NT2/D1 (cell line): ENCODE measurements at places on chromosomes 3 and 15.

GRCh38 chr15:56964182-56964581 lies 45.7 kb downstream of the TCF12 start:
- DNase-seq: no peak

GRCh38 chr15:92848852-92849598 lies 51.1 kb upstream of the CHD2 start:
- DNase-seq: no peak

- no peak for DNase-seq
Measured at GRCh38 chr3:7518026-7518425, 657.1 kb downstream of the GRM7 start.

DNA sequence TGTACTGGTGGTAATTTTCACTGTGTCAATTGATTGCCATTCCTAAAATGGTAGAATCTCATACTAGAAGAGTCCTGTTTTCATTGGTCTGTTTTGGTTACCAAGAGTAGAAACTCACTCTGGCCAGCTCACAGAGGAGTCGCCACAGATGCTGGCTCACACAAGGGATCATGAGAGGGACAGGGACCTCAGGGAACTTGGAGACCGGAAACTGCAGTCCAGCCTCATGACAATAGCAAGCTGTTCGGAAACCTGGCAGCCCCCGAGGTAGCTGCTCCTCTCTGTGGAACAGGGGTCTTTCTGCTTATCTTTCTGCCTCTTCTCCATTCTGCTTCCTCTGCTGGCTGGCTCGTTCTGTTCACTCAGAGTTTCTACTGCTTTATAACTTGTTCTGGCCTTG lies 192.9 kb downstream of the PLCL2 start:
- no peak for DNase-seq

DNA sequence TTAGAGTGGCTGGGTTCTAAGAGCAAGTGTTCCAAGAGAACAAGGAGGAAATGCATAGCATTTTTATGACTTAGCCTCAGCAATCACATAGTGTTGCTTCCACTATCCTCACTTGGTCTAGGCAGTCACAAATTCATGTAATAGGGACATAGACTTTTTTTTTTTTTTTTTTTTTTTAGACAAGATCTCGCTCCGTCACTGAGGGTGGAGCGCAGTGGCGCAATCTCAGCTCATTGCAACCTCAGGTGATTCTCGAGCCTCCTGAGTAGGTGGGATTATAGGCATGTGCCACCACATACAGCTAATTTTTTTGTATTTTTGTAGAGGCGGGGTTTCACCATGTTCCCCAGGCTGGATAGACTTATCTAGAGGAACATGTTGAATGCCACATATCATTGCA lies 4.7 kb upstream of the GNB4 start:
- DNase-seq: no peak

GRCh38 chr15:24955531-24955921 lies 739 bp downstream of the SNRPN start:
- DNase-seq: no peak

DNA sequence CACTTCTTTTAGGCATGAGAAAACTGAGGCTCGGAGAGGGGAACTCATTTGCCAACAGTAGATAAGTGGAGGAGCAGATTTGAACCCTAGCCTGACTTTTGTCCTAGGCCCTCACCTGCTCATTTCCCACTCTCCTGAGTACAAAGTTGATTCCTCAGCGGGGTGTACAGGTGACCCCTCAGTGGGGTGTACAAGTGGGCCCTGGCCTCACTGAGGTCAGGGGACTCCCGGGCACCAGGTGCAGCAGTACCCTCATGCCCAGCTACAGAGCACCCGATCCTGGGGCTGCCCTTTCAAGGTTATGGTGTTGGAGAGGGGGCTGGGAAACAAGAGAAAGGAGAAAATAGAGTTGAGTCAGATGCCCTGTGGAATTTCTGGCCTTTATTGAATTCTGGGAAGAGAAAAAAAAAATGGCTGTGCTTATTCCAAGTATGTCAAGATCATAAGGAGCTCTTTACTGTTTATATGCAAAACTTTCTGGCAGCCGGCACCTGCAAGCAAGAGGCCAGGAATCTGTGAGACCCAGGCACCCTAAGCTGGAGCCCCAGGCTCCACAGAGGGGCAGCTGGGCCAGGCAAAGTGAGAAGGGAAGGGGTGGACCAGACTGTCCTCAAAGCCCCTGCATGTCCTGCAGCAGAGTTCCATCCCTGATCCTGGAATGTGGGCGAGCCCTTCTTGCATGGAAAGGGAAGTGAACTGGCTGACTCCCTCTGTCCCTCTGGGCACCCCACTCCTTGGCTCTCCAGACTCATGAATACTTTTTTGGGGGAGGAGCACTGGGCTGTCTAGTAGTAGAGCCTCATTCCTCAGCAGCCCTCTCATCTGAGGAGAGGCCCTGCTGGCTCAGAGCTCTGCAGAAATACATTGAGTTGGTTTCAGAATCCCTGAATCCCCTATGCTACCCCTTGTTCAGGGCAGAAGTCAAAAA lies 43.1 kb downstream of the AMOTL2 start:
- DNase-seq: peak; percentile 50

- peak; percentile 43 for DNase-seq
Measured at GRCh38 chr3:135125171-135125801, 330.2 kb downstream of the EPHB1 start.

DNA sequence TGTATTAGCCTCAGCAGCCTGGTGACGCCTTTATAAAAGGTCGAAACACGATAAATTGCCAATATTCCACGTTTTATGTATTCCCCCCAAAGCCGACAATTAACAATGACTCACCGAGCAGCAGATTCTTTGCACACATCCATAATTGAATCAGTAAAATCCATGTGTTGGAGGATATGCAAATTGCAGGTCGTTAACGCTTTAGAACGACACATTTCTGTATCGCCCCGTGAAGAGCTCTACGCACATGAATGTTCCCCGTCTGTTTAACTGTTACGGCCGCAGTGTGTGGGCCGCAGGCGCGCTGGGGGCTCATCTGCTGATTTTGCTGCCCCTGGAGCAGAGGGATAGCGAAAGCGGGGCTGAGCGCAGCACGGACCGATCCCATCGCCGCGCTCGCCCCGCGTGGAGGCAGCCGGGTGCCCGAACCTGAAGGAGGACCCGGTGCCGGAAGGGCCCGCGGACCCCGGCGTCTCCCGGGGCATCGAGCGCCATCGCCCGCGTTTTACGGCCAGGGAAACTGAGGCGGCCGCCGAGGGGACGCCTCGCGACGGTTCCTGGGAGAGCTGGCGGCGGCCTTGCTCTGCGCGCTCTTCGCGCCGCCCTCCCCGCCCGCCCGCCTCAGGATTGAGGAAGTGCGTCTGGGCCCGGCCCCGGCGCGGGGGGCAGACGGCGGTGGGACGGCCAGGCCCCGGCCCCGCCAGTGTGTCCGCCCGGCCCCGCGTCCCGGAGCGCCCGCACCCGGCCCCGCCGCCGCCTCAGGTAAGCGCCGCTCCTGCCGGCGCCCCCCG lies at the start of gene LRRK1:
LRRK1 (plus strand) TSS at position 668 of the 791 bp plus-strand sequence. CDS start 5,276 bp downstream, outside the sequence.
- no peak for DNase-seq

DNA sequence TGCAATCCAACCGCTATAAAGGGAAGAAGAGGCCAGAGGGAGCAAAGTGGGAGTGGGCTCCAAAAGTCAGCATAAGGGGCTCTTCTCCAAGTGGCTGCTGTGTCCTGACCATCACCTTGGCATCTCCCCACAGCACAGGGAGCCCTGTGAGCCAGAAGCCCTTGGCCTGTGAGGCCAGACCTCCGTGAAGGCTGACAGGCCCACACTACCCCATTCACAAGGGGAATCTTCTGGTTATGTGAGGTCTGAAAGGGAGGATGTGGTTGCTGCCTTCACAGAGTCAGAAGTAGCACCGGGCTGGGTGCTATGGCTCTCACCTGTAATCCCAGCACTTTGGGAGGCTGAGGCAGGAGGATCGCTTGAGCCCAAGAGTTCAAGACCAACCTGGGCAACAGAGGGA lies 2.6 kb upstream of the ULK3 start:
- DNase-seq: no peak
